ENCODE measurements at places on chromosomes 2 and 18.

DNA sequence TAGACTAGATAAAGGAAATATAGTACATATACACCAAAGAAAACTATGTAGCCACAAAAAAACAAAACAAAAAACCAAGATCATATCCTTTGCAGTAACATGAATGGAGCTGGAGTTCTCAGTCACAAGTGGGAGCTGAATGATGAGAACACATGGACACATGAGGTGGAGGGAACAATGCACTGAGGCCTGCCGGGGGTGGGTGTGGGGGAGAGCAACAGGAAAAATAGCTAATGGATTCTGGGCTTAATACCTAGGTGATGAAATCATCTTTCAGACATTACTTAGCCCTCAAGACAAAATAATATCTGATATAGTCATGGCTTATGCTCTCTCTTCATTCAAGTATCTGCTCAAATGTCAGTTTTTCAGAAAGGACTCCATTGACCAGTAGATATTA lies 930.6 kb downstream of the LRP1B start:
- no peak for DNase-seq

DNA sequence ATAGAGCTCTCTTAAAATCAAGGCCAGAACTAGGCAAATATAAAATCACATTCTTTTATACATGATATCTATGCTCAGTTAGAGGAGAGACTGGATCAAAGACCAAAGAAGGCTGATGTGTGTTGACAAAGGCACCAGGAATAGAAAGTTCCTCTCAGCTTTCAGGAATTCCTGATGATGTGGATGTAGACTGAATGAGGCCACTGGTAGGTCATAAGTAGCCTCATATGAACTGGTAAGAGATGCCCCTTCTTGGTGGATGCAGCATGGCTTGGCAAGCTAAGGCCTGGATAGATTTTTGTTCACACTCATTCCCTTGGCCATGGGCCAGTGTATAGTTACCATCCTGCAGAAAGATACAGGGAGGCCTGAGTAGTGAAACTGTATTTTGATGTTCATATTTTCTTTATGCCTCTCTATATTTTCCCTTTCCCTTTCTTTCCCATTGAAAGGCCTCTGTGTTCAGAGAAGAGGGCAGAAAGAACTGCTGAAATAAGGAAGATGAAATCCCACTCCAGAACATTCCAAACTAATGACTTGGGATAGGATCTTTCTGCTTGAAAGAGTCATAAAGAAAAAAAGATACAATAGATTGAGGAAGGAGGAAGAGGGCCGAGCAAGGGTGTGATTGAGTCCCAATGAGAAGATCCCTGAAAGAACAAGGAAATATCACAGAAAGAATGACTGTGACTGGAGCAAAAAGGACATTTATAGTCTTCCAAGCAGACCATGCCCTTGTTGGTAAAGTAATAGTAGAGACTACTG lies 2182.7 kb upstream of the PIK3C3 start:
- no peak for DNase-seq

GRCh38 chr2:237434866-237435311 lies 20.9 kb upstream of the COL6A3 start:
- DNase-seq = no peak

DNA sequence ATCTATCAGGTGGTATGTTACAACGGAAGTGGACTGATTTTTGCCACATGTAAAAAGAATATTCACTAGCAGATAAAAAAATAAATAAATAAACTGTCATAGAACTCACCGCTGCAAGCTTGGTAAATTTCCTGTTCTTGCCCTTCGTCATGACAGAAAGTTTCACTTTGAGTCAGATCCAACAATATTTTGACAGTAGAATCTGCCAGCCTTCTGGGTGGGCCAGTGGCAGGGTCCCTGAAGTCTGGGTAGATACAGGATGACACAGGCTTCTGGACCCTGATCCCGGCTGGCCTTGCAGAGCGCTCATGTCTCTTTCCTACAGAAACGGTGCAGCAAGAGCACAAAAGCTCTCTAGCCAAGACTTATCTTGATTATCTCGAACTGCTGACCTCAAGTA lies 97.8 kb upstream of the PMAIP1 start:
- no peak for DNase-seq

DNA sequence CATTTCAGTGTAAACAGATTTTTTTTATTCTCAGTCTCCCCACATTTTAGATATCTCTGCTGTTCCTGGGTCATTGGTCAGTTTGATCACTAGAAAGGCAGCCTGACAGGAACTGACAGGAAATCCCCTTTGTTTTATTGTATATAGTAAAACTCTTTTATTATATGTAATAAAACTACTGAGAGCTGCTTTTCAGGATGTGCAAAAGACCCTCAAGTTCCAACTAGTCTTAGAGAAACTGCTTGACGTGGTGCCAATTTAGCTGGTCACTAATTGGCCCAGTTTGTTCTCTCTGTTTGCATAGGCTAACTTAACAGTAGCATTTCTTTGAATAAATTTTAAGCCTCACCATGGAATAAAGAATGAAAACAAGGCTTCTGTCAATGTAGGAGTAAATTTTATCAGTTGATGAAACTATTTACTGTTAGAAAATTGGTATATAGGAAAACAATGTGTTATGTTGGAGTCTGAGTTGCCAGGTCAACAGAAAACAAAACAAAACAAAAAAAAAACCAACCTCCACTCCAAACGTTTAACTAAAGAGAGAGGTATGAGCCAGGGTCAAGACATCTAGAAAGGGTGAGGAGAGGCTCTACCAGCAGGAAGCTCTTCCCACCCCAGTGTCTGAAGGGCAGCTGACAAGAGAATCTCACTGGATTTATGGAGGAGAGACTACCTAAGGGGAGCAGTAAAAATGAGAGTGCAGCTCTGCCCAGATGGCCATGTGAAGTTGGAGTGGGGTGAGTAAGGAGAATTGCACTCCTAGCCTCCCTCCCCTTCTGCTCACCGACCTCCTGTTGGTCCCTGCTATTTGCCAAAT lies 184.6 kb downstream of the ST6GAL2 start:
- no peak for DNase-seq

GRCh38 chr2:234454433-234454832 lies 42.4 kb downstream of the ARL4C start:
- no peak for DNase-seq

- no peak for DNase-seq
Observed at GRCh38 chr18:46429649-46430224, 227.3 kb downstream of the LOXHD1 start.
